ENCODE measurements at places on chromosomes 7 and 10. TPM values are rescaled to one million over a fixed set of nuclear protein-coding genes. Genes with fewer than 3 reads are reported as not detected.

The EPDR1 gene
- 30.4 TPM for total RNA-seq

GRCh38 chr7:151851782-151852181 lies 25.1 kb downstream of the PRKAG2 start:
- peak; percentile 43 for DNase-seq
- H3K4me3 ChIP-seq, result no peak overlapping the region
- H3K36me3 ChIP-seq, result no peaks in the 10 kb centered on the region
- H3K27me3 ChIP-seq, result no peaks in the 10 kb centered on the region
- H3K27ac ChIP-seq, result no peak overlapping the region

The ZNF37A gene
- 15.3 TPM for total RNA-seq

The NUTM2A gene
- total RNA-seq, result 7.6 TPM

The RAMP3 gene
- total RNA-seq, result 23.8 TPM

GRCh38 chr7:91264924-91265681 lies 870 bp downstream of the FZD1 start:
- no peaks in the 10 kb centered on the region for H3K27me3 ChIP-seq
- DNase-seq, result peak; percentile 63
- peaks cover 10% of the 10 kb centered on the region for H3K4me1 ChIP-seq
- H3K36me3 ChIP-seq, result no peaks in the 10 kb centered on the region

The KCP gene
- 1.2 TPM for total RNA-seq

GRCh38 chr7:111439977-111440376 lies 122.3 kb downstream of the IMMP2L start:
- H3K27me3 ChIP-seq, result no peaks in the 10 kb centered on the region
- no peak overlapping the region for H3K27ac ChIP-seq
- no peaks in the 10 kb centered on the region for H3K36me3 ChIP-seq
- H3K4me3 ChIP-seq, result no peak overlapping the region
- DNase-seq, result no peak

The TMEM225B gene
- 57.0 TPM for total RNA-seq

All from testis (tissue), 5 donors.